ENCODE measurements at places on chromosomes 6 and 20.
A peak's percentile ranks its signal among the peaks of the same experiment; 100 is the strongest.

DNA sequence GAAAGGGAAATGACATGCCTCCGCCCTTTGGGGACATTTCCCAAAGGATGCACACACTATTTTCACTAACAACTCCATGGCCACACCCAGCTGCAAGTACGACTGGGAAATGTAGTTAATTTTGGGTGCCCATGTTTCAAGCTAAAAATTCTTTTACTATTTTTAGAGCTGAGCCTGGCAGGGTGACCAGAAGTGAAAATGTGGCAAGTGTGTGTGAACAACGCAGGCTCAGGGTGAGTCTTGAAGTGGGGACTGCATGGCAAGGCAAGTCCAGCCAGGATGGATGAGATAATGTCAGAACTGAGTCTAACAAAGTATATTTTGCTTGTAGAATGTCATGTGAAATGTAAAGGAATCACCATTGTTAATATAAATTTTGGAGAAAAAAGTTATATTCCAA, 17.0 kb upstream of the CD109 start:
- no peaks in the 10 kb centered on the region for H3K4me1 ChIP-seq
- no peak overlapping the region for H3K4me3 ChIP-seq
- no peak for DNase-seq
- peaks cover 8% of the 10 kb centered on the region for H3K27me3 ChIP-seq

- H3K4me1 ChIP-seq = no peaks in the 10 kb centered on the region
- H3K4me3 ChIP-seq = no peak overlapping the region
- no peaks in the 10 kb centered on the region for H3K36me3 ChIP-seq
- H3K27me3 ChIP-seq = no peaks in the 10 kb centered on the region
Observed at GRCh38 chr6:144033816-144034735, 26.0 kb upstream of the PLAGL1 start.

DNA sequence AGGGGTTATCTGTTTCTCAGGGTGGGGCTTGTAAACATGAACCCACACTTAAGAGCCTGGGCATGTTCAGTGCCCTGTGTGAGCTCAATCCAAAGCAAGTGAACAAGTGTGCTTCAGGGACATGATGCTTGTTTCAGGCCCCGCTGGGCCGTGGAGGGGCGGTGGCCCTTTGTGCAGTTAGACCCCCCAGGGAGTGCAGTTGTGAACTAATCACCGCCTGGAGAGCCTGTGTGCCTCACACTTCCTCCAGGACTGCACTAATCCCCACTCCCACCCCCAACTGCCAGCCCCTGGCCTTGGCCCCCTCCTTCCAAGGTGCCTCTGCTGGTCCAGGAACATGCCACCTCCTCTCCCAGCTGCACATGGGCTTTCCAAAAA, 58.1 kb downstream of the RREB1 start:
- no peaks in the 10 kb centered on the region for H3K27me3 ChIP-seq
- DNase-seq = no peak
- H3K27ac ChIP-seq = peak overlapping the region; percentile 71
- no peak overlapping the region for H3K4me3 ChIP-seq
- peaks cover 84% of the 10 kb centered on the region for H3K4me1 ChIP-seq

GRCh38 chr20:30286157-30286556, 971.3 kb upstream of the DEFB115 start:
- DNase-seq = peak; percentile 26
- no peak overlapping the region for H3K4me3 ChIP-seq
- peaks cover 38% of the 10 kb centered on the region for H3K36me3 ChIP-seq
- no peak overlapping the region for H3K27ac ChIP-seq

GRCh38 chr6:74598462-74599393, 607.1 kb downstream of the COL12A1 start:
- DNase-seq = no peak
- no peak overlapping the region for H3K27ac ChIP-seq
- no peaks in the 10 kb centered on the region for H3K4me1 ChIP-seq
- no peak overlapping the region for H3K4me3 ChIP-seq

GRCh38 chr20:12965870-12966251, 42.9 kb upstream of the SPTLC3 start:
- no peak overlapping the region for H3K27ac ChIP-seq
- peaks cover 4% of the 10 kb centered on the region for H3K27me3 ChIP-seq
- DNase-seq = no peak
- peaks cover 15% of the 10 kb centered on the region for H3K4me1 ChIP-seq

Data from WTC11 (cell line).